ENCODE measurements at places on chromosomes 4 and X.

- DNase-seq = no peak
These were observed 193.9 kb upstream of the SPOCK3 start for GRCh38 chr4:167428156-167428555.

DNA sequence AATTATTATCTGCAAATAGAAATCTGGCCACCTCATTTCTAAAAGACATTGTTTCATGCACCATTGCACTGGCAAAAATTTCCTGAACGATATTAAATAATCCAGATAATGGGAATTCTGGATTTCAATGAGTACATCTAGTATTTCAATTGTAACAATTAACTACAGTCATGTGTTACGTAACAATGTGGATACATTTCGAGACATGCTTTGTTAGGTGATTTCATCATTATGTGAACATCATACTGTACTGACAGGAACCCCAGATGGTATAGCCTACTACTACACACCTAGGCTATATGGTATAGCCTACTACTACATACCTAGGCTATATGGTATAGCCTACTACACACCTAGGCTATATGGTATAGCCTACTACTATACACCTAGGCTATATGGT lies 14.8 kb downstream of the LAMTOR3 start:
- DNase-seq = no peak

DNA sequence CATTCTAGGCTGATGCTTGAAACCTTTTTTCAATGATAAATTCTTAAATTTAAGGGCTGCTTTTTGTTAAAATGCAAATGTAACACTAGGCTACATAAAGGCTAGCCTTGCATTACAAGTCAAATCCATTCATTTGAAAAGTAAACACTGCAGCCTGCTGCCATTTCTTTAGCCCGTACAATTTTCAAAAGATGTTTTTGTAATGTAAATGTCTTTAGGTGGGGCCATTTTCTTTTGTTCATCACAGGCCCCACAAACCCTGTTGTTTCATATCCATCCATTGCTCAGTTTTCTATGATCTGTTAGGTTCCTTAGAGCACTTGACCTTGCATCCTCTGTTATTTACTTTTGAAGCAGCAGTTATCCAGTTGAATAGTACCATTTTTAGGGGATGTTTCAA lies 296.2 kb upstream of the AMOT start:
- DNase-seq = no peak

- DNase-seq = no peak
These were observed 1222.4 kb upstream of the PRKX start for GRCh38 chrX:4935846-4936245.

DNA sequence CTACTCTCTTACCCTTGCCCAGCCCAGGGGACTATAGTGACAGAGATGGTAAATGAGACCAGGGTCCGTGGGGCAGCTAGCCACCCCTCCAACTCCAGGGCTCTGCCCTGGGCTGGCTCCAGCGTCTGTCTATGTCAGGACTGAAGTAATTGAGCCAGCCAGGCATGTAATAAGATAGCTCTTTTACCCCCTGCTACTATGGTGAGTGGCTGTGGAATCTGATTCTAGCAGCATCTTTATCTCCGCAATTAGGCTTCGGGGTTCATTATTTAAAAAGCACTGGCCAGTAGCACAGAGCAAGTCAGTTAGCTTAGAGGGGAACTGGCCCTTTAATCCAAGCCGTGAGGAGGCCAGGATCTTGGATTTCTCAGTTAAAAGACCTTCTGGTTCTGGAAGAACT lies 123.3 kb upstream of the RAI2 start:
- no peak for DNase-seq

- DNase-seq = no peak
These were observed 35.7 kb downstream of the PIGG start for GRCh38 chr4:534576-535151.

Data from Daoy (cell line).